Left ventricle myocardium superior (tissue), 1 donor: ENCODE measurements at places on chromosomes 12 and 14. TPM values are rescaled to one million over a fixed set of nuclear protein-coding genes. Genes with fewer than 3 reads are reported as not detected.

- DNase-seq = peak; percentile 47
Measured at GRCh38 chr12:2054091-2055018, 1.6 kb downstream of the CACNA1C start.

- no peak for DNase-seq
Measured at GRCh38 chr14:61140872-61141271, 140.3 kb downstream of the TMEM30B start.

- DNase-seq = no peak
Measured at GRCh38 chr12:19003987-19004619, 125.4 kb upstream of the PLEKHA5 start.

DNA sequence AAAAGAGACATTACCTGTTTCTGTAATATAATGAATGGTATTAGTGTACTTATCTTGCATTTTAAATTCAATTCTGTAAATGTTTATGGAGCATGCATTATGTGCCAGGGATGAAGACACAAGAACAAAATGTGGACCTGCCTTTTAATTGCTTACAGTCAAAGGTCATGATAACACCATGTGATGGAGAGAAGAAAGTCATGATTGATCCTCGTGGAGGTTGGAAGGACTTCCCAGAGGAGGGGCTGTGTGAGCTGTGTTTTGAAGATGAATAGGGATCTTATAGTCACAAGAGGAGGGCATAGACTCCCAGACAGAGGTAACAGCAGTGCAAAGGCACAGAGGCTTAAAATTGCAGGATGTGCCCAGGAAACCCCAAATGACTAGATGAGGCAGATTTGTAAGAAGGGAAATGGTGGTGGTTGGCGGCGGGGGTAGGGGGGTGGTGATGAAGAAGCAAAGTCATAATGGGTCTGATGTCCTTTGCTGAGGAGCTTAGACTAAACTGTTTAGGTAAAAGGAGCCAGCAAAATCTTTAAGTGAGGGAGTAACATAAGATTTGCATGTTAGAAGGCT is 151.5 kb downstream of the PRKCH start:
- no peak for DNase-seq

DNA sequence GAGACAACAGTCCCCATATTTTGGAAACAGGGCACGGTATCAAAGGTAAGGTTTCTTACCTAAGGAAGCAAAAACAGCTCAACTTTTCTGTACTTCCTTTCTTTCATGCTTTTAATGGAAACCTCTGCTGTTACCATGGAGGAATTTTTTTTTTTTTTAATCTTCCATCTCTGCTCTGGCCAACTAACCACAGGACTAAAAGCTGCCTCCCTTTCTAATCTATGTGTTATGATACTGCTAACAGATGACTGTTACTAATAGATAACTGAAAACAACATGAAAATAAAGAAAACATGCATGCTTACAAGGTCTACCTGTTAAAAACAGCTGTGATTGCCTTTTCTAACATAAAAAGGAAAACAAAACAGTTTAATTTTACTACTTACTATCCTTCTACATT is 168.4 kb downstream of the SOX5 start:
- no peak for DNase-seq

- DNase-seq = peak; percentile 58
Measured at GRCh38 chr12:643475-644302, 19.6 kb downstream of the NINJ2 start.

GRCh38 chr12:115267464-115267863 is 583.5 kb upstream of the TBX3 start:
- DNase-seq = no peak

- DNase-seq = no peak
Measured at GRCh38 chr14:72607386-72608130, 286.3 kb downstream of the DPF3 start.

GRCh38 chr12:102962986-102963385 is 5.5 kb downstream of the ASCL1 start:
- DNase-seq = no peak

GRCh38 chr14:96536807-96537206 is 34.6 kb downstream of the PAPOLA start:
- DNase-seq = no peak

DNA sequence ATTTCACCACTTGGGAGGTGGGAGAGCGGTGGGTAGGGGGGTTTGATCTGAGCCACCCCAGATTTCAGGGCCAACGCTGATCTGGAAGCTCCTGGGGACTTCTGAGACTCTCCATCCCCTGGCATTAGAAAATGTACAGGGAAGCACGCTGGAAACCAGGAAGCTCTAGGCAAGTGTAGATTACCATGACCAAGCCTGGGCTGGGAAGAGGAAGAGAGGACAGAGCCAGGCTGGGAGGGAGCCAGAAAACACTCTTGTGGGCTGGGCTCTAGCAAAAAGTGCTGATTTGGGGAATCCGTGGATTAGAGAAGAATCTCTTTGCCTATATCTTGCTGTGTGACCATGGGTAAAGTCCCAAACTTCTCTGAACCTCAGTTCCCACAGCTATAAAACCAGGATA is 236.7 kb downstream of the BCL11B start:
- DNase-seq = peak; percentile 67

The MMP17 gene
- 0.47 TPM for total RNA-seq

The SYNE3 gene
- total RNA-seq = 12.2 TPM

The TMPRSS12 gene
- not detected for total RNA-seq

The KCNH3 gene
- 0.30 TPM for total RNA-seq

The MYH7 gene
- 12,717 TPM for total RNA-seq
